ENCODE measurements at places on chromosomes 6 and 20. TPM values are rescaled to one million over a fixed set of nuclear protein-coding genes. Genes with fewer than 3 reads are reported as not detected.

DNA sequence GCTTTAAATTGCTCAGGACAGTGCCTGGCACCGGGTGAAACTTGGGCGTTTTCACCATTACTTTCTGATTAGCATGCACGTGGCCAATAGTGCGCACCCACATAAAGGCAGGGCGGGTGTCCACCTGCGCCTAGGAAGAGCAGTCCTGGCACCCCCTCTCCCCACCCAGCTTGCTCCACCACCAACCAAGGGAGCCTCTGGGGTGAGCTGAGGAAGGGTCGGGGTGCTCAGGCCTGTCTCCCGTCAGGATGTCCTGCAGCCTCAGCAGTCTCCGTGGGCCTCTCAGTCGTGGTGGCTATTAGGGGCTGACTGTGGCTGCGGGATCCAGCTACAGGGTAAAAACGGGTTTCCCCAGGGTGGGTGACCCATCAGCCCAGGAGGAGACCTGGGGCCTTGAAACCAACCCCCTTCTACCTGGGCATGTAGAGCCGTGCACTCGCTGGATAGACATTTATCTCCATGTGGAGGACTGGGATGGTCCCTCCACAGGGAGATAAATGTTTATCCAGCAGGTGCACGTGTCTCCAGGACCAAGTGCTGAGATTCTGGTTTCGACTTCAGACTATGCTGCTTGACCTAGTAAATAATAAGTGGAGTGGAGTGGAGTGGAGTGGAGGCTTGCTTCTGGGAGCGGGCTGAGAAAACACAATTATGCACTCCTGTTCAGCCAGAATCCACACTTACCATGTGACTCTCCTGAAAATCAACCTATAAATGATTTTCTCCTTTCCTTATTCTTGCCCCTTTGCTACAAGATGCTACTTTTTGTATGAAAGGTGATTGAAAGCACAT, 91.1 kb downstream of the ZDHHC14 start:
- H3K27me3 ChIP-seq: no peaks in the 10 kb centered on the region
- no peaks in the 10 kb centered on the region for H3K36me3 ChIP-seq
- no peak overlapping the region for H3K27ac ChIP-seq
- no peak for DNase-seq
- no peaks in the 10 kb centered on the region for H3K4me1 ChIP-seq
- H3K4me3 ChIP-seq: no peak overlapping the region

DNA sequence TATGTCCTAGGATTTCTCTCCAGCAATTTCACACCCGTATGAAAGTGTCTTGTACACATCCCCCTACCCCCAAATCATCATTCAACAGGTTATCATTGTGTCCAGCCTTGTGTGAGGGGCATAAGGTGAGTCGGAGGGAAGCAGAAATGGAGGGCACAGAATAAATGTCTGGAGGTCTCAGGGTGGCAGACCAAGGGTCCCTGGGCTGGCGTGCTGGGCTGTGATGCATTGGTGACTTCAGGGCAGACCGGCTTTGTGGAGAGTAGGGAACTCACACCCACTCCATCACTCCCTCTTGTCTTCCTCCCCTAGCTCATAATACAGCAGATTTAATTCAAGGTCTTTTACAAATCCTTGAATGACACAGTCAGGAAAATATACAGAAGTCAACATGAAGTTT, 191.7 kb upstream of the PMEPA1 start:
- DNase-seq: no peak
- no peak overlapping the region for H3K4me3 ChIP-seq
- H3K4me1 ChIP-seq: peaks cover 31% of the 10 kb centered on the region
- H3K27ac ChIP-seq: no peak overlapping the region

DNA sequence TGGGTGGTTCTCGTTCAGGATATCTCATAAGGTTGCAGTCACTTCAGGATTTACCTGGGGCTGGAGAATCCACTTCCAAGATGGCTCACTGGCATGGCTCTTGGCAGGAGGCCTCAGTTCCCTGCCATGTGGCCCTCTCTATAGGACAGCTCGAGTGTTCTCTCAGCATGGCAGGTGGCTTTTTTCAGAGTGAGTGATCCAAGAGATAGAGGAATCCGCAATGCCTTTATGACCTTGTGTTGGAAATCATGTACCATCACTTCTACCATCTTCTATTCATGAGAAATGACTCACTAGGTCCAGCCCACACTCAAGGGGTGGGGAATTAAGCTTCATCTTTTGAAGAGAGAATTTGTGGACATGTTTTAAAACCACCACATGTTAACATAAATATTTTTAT, 37.8 kb downstream of the PPP1R16B start:
- no peak overlapping the region for H3K27ac ChIP-seq
- H3K36me3 ChIP-seq: no peaks in the 10 kb centered on the region
- H3K4me3 ChIP-seq: no peak overlapping the region
- H3K27me3 ChIP-seq: no peaks in the 10 kb centered on the region

DNA sequence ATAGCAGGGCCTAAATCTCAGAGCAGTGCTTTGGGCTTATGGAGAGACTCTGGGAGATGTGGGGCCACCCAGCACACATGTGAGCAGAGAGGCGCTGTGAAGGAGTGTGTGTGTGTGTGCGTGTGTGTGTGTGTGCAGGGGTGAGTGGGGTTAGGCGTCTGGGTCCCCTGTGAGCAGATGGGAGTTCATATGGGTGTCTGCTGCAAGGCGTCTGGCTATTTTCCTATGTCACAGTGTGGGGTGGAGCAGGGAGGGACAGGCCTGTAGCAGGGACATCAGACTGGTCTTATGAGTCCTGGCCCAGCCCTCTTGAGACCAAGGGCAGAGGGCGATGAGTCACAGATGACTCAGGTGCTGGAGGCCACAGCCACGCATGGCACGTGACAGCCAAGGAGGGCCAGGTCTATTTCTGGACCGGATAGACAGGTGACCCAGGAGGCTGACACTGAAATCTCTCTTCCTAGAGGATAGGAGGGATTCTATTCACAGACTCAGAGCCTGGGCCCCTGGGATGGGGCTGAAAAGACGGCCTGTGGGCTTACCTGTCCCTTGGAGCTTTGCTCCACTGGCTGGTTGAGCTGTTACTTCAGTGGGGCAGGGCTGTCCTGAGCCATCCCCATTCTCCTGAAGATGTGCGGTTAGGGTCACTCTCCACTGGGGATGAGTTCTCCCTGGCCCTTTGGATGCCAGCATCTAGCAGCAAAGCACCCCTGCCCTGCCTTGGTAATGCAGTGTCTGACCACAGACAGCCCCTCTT, 28.9 kb downstream of the VEGFA start:
- DNase-seq: peak; percentile 48
- H3K27ac ChIP-seq: no peak overlapping the region
- H3K27me3 ChIP-seq: no peaks in the 10 kb centered on the region
- H3K36me3 ChIP-seq: no peaks in the 10 kb centered on the region
- H3K4me1 ChIP-seq: peaks cover 12% of the 10 kb centered on the region

DNA sequence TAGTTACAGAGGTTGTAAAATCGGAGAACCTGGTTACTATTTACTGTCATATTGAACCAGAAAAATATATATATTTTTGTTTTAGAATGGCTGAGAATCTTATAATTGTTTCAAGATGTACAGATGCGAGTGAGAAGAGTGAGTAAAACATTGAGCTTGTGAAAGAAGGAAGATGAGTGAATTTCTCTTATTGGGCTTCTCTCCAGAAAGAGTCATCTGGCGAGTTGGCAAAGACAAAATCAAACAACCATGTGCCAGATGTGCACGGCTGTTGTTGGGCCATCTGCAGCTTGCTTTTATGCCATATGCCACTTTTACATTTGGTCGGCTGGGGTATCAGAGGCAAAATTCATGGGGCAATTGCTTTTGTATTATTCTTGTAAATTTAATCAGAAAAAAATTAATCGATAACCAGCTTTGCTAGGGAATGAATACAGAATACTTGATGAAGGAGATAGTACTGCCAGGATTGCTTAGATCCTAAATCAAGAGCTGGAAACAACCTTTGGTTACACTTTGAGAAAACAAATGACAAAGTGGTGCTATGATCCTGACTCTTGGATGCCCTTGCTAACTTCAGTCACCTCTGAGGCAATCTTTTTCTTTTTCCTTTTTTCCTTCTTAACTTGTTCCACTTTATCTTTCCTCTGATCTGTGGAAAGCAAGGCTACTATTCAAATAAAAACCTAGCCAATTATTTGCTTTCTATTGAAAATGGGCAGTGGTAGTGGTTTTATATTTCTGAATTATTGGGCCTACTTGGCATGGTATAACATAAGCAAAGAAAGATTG, 97.1 kb upstream of the GRIK2 start:
- no peak overlapping the region for H3K4me3 ChIP-seq
- no peaks in the 10 kb centered on the region for H3K4me1 ChIP-seq
- no peak overlapping the region for H3K27ac ChIP-seq
- no peaks in the 10 kb centered on the region for H3K36me3 ChIP-seq

DNA sequence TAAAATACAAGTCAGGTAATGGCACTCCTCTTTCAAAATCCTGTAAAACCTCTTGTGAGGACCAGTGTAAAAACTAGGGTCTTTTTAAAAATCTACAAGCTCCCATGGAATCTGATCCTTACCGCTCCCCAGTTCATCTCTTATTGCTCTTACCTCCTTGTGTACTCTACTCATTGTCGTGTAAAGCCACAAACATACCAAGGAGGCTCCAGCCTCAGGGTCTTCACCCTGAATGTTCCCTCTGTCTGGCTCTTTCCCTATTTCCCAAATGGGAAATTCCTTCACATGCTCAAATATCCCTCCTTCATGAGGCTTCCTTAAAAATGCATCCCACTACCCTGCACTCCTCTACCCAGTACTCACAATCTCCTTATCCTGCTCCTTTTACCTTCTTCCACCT, 67.1 kb downstream of the TASP1 start:
- H3K27ac ChIP-seq: no peak overlapping the region
- H3K4me3 ChIP-seq: no peak overlapping the region
- no peak for DNase-seq
- H3K27me3 ChIP-seq: no peaks in the 10 kb centered on the region

DNA sequence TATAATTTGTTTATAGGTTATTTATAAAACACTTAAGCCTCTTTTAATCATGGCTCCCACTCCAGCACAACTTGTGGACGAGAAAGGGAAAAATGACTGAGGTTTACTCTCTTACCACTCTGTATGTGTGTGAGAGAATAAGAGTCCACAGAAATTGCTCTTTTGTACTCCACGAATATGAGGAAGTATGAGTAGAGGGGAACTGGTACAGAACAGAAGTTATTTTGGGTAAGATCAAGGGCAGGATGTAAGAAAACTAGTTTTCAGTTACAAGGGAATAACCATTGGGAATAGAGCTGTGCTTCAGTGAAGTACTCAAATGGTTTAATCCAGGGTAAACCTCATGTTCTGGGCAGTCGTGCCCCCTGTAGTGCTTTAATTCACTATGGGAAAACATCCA, 72.6 kb downstream of the REV3L start:
- no peak overlapping the region for H3K27ac ChIP-seq
- no peaks in the 10 kb centered on the region for H3K4me1 ChIP-seq
- peaks cover 25% of the 10 kb centered on the region for H3K36me3 ChIP-seq
- H3K4me3 ChIP-seq: no peak overlapping the region

DNA sequence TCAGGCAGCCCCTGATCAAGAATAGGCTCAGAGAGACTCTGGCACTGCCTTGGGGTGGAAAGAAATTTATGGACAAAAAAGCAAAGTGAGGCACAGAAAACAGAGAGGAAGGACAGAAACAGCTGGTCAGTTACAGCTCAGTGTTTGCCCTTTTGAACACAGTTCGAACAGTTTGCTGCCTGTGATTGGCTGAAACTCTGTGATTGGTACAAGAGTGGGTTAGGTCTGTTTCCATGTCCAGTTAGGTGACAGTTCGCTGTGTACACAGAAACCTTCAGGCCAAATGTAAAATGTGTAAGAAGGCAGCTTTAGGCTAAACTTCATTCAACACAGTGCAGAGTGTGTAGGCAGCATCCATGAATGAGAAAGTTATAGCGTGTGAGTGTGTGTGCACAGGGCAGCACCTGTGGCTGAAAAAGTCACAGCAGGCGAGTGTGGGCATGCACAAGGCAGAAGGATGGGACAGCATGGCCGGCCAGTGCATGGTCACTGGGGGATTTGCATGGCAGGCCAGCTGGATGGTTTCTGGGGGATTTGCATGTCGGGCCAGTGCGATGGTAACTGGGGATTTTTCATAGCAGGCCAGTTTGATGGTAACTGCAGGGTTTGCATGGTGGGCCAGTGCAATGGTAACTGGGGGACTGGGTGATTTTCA, 75.4 kb upstream of the FRMD1 start:
- DNase-seq: no peak
- H3K27me3 ChIP-seq: peaks cover 13% of the 10 kb centered on the region
- H3K36me3 ChIP-seq: no peaks in the 10 kb centered on the region

DNA sequence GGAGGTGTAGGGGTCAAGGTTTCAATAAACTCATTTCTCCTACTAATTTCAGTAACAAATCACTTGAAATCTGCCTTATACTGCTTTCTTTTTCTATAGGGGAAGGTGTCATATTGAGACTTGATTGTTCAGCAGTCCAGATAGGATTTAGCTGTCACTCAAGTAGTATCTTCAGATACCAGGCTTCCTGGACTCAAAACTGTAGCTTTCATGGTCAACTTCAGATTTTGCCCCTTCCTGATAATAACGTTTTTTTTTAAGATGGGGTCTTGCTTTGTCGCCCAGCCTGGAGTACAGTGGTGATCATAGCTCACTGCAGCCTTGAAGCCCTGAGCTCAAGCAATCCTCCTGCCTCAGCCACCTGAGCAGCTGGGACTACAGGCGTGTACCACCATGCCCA, 77.8 kb downstream of the JAG1 start:
- no peak overlapping the region for H3K4me3 ChIP-seq
- no peaks in the 10 kb centered on the region for H3K27me3 ChIP-seq
- no peak overlapping the region for H3K27ac ChIP-seq

- H3K27ac ChIP-seq: no peak overlapping the region
- H3K36me3 ChIP-seq: no peaks in the 10 kb centered on the region
- no peaks in the 10 kb centered on the region for H3K27me3 ChIP-seq
- no peak overlapping the region for H3K4me3 ChIP-seq
Measured at GRCh38 chr6:12277386-12277785, 12.8 kb upstream of the EDN1 start.

DNA sequence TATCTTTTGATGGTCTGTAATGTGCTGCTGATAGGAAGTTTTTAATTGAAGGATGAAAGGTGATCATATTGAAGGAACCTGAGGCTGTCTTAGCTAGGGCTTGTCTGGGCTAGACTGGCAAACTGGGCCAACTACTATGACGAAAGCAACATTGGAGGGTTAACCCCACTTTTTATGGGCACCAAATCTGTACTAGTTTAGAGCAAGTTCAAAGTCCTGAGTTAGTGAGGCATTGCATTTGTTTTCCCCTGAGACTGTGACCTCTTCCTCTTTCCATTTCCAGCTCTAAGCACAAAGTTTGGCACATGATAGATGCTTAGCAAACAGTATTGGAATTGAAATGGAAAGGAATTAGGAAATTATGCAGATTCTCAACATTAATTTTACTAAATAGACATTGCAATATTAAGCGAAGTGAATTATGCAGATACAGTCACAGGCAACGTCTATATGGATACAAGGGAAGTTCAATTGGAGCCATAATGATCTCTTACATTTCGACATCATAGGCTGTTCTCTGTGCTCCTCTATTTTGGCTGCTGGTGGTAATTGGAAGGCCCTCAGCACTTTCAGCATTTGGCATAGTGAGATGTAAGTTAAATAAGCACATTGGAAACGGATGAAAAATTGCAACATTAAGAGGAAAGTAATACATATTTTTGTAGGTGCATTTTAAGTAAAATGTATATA, 22.2 kb downstream of the CEP57L1 start:
- DNase-seq: no peak
- no peak overlapping the region for H3K4me3 ChIP-seq
- no peaks in the 10 kb centered on the region for H3K36me3 ChIP-seq

- H3K27me3 ChIP-seq: peaks cover 53% of the 10 kb centered on the region
- no peak overlapping the region for H3K4me3 ChIP-seq
- no peaks in the 10 kb centered on the region for H3K36me3 ChIP-seq
- H3K27ac ChIP-seq: no peak overlapping the region
- no peaks in the 10 kb centered on the region for H3K4me1 ChIP-seq
Measured at GRCh38 chr20:56893226-56893917, 264.3 kb downstream of the TFAP2C start.

Gene TCF21
- not detected for total RNA-seq

Gene SLPI
- not detected for total RNA-seq
